ENCODE measurements at places on chromosomes 13 and 19.
A peak's percentile ranks its signal among the peaks of the same experiment; 100 is the strongest.

- DNase-seq: no peak
These were observed 18.5 kb upstream of the MISP start for GRCh38 chr19:732148-733069.

GRCh38 chr13:46761866-46762265 lies 35.1 kb downstream of the ESD start:
- no peak for DNase-seq

GRCh38 chr13:94917824-94918223 lies 205.5 kb upstream of the SOX21 start:
- no peak for DNase-seq

GRCh38 chr19:44808463-44809371 lies at the start of gene BCAM:
BCAM (plus strand) TSS chr19:44809103; CDS start chr19:44809125, 22 bp downstream.
- DNase-seq: peak; percentile 25

DNA sequence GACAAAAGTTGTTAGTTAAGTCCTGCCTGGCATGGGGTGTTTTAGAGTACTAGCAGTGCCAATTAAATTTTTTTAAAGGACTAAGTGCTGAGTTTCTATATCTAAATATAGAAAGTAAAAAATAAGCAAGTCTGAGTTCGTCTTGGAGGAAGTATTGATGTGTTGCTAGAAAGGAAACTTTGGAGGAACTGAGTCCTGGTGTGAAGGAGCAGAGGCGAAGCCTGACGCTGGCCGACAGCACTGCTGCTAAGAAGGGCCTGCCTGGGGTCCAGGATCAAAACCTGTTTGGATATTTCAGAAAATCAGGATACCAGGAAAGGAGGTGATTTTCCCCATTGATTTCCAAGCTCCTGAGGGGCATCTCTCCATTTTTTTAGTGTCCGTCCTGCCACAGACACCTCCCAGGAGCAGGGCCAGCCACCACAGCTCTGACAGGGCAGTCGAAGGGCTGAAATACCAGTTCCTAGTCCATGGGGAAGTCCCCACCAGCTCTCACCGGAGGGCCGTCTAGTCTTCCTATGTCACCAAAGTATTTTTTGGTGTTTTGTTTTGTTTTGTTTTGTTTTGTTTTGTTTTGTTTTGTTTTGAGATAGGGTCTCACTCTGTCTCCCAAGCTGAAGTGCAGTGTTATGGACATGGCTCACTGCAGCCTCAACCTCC lies 38.2 kb upstream of the NPAS1 start:
- DNase-seq: no peak

GRCh38 chr13:98869408-98870090 lies 108.3 kb downstream of the DOCK9 start:
- DNase-seq: no peak

DNA sequence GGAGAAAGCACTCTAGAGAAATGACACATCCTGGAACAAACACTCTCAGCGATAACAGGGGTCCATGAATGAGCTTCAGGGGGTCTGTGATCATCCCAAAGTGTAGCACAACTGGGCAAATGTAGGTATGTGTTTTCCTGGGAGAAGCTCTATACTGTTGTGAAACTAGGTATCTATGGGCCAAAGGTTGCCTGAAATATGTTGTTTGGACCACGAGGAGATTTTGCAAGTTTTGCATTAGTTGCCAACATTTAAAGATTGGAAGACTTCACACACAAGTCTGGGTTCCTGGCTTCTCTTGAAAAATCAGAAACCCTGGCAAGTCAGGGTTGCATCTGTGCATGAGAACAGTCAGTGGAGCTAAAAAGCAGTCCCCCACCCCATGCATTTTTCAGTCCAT lies 26.7 kb upstream of the POU2F2 start:
- no peak for DNase-seq

DNA sequence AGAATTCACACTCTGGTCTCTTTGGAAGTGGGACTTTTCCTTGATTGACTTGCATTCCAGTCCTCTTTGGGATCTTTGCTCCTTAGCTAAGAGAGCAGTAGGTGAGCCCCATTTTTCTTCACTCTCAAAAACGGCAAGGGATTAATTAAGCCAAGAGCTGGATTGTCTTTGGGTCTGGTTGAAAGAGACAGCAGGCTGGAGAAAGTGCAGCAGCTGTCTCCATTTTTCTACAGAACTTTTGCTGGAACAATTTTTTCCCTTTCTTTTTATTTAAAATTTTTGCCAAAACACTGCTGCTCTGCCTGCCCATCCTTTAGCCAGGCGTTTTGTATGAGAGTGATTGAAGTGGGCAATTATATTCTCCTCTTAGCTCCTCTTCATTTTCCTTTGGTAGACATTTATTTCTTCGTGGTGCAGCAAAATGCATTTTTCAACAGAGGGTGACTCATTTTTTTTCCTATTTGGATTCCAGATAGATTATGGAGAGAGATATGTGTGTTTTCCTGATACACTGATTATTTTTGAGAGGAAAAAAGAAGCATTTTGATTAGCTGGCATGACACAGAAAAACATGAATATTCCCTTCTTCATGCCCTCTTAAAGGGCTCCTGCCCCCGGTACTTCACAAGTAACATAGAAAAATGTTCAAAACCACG lies 371.2 kb upstream of the NBEA start:
- no peak for DNase-seq

GRCh38 chr13:93903909-93904308 lies 575.6 kb downstream of the DCT start:
- no peak for DNase-seq

- no peak for DNase-seq
These were observed 65.6 kb downstream of the ARHGAP35 start for GRCh38 chr19:46926170-46927071.

DNA sequence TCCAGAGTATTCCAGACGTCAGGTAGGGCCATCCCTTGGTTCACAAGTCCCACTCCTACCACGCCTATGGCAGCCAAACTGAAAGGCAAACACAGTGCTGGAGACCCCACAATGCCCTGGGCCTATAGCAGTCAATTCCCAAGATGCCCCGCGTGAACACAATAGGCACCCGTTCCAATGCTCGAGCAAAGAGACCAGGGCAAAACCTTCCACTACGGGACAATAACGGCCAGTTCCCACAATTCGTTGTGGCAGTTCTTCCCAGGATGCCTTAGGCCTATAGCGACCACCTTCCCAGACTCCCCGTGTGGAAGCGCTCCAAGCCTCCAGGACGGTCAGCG lies 538 bp downstream of the ZNF428 start:
- no peak for DNase-seq

DNA sequence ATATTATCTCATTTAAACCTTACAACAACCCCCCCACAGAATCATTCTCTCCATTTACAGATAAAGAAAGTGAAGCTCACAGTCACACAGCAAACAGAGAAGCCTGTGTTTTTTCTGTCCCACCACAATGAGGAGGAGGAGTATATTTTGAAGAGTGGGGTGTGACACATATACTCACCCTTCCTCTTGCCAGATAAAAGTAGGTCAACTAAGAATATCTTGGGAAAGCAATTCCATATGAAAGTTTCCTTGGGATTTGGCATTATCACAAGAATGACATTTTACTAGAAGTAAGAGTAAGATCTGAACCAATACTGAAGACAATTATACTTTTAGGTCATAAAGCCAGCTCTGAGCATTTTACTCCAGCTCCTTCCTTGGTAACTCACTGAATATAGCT lies 287.5 kb upstream of the HTR2A start:
- no peak for DNase-seq

GRCh38 chr13:36919833-36920615 lies at the start of gene SMAD9:
SMAD9 (minus strand) TSS chr13:36920238; CDS start chr13:36879689, 40,549 bp downstream.
- DNase-seq: peak; percentile 48

- DNase-seq: no peak
These were observed 190.0 kb downstream of the MZT1 start for GRCh38 chr13:72537395-72537780.

- no peak for DNase-seq
These were observed 20.9 kb upstream of the FOSB start for GRCh38 chr19:45446944-45447343.

GRCh38 chr13:51997641-51998330 lies 13.5 kb downstream of the ATP7B start:
- DNase-seq: no peak

GRCh38 chr19:33465371-33465770 lies 56.2 kb downstream of the PEPD start:
- DNase-seq: no peak

DNA sequence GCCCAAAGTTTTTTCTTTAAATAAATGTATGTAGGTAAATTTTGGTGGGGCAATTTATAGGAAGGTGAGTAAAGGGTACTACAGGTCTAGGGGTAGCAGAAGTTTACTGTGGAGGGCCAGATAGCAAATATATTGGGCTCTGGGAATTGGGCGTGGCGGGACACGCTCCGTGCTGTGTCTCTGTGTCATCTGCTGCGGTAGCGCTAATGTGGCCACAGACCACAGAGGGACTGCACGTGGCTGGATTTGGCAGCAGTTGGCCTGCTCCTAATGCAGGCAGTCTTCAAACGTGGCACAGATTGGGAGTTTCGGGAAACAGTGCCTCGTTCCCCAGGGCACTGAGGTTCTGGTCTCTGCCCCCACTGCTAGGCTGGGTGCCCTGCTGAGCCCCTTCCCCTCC lies 16.6 kb upstream of the MYDGF start:
- DNase-seq: no peak

DNA sequence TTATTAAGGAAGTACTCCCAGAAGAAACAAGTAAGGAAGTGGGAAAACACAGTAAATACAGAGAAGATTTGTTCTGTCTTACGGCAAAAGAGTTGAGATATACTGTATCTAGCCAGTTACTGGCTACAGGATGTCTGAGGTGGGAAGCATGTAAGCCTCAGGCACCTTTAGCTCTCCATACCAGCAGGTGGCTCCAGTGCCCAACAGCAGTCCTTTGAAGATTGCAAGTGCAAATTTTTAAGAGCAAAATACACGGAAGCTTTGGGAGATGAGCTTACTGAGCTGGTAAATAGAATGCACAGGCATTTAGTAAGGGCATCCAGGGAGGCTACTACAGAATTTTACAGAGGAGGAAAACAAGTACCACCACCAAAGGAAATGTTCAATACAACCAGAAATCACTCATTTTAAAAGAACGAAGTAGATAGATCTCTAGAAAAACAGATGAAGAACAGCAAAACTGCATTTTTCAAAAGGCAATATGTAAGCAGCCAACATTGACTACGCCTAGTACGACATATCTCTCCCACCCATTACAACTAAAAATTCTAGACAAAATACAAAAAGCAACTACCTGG lies 57.9 kb upstream of the VSTM2B start:
- DNase-seq: peak; percentile 65

- no peak for DNase-seq
These were observed 14.4 kb downstream of the IQCN start for GRCh38 chr19:18259893-18260292.

DNA sequence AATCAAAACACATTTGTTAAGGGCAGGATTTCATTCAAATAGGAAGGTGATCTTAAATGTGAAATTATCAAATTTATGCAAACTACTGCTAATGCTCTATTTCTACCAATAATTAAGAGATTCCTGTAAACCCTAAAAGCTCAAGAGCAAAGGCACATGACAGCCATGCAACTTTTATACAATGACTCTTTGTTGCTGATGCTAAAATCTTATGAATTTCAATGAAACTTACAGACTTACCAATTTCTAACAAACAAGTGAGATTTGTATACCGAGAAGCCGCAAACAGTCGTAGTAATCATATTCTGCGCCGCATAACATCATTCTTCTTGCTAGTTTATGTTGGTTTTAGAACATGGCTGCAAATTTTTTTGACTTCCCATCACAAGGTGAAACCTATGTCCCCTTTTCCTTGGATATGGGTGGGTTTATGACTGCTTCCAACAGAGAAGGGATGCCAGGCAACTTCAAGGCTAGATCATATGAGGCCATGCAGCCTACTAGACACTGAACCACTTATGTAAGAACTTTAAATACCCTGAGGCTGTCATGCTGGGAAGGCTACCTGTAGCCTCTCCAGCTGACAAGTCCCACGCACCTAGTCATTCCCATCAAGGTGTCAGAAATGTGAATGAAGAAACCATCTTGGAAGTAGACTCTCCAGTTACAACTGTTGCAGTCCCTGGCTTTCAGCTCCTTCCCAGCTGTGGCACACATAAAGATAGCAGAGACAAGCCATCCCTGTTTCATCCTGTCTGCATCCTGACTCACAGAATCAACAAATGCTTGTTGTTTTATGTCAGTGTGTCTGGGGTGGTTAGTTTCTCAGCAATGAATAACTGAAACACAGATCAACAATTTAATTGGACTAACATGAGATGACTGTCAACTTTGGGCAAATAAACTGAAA lies 42.0 kb downstream of the LNX2 start:
- DNase-seq: no peak

DNA sequence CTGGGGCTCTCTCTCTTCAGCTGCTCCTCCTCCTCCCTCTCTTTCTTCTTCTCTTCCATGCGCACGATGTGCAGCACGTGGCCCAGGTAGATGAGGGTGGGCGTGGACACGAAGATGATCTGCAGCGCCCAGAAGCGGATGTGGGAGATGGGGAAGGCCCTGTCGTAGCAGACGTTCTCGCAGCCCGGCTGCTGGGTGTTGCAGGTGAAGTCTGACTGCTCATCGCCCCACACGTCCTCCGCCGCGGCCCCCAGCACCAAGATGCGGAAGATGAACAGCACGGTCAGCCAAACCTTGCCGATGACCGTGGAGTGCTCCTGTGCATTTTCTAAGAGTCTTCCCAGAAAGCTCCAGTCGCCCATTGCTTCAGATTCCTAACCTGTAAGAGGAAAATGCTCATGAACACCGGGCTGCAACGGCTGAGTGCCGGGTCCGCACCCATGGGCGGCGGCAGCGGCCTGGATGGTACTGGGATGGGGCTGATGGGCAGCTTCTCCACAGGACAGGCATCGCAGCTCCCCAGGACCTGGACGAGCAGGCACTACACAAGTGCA lies 17.8 kb downstream of the GJA3 start:
- DNase-seq: no peak

DNA sequence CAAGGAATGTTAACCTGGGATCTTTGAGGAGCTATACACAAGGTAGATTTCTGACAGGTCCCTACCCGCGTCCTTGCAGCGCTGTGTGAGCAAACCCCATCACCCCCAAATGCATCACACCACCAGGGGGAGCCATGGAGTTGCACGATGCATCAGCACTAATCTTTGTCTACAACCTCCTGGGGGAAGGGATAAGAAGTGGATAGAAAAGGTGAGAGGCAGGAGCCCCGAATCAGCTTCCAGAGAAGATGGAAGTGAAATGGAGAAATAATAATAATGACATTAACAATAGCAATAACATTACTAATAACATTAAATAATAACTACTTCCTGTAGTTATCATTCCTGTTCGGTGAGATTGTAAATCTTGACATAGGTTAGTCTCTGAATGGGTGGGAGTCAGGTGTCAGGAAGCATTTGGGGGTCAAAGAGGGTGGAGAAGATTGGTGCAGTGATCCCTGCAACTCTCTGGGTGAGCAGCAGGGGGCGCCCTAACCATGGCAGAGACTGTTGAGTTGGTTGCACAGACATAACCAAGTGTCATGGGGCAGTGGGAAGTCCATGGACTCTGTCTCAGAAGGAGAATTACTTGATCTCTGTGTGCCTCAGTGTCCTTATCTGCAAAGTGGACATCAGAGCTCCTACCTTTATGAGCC lies 16.5 kb downstream of the SIGLEC7 start:
- DNase-seq: no peak
